T-helper 2 cell (primary cell): ENCODE measurements at places on chromosomes 3 and 15.

DNA sequence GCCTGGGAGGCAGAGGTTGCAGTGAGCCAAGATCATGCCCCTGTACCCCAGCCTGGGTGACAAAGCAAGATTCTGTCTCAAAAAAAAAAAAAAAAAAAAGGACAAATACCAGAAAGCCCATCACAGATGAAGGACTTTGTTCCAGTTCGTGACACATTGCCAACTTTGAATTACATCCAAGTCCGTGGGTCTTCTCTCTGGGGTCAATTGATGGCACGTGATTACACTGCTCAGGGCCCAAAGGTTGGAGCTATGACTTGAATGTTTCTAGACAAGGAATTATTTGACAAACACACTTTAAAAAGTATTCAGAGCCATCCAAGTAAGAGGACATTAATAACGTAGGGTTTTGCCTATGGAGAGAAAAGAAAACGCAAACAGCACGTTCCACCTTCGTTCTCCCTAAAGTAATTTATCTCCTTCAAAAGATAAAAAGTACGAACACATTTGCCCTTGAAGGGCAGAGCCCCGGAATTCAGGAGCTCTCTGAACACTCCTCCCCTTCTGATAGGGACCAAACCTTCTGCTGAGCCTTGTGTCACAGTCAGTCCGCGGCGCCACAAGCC lies 31.3 kb upstream of the ST3GAL6 start:
- no peak for DNase-seq

GRCh38 chr3:65672871-65673815 lies 365.6 kb downstream of the MAGI1 start:
- DNase-seq, result no peak

GRCh38 chr3:14891135-14892132 lies 55.9 kb upstream of the NR2C2 start:
- no peak for DNase-seq

- DNase-seq, result no peak
Measured at GRCh38 chr15:41917767-41918430, 24.0 kb upstream of the SPTBN5 start.

- DNase-seq, result no peak
Measured at GRCh38 chr3:156749244-156749643, 74.9 kb downstream of the TIPARP start.

DNA sequence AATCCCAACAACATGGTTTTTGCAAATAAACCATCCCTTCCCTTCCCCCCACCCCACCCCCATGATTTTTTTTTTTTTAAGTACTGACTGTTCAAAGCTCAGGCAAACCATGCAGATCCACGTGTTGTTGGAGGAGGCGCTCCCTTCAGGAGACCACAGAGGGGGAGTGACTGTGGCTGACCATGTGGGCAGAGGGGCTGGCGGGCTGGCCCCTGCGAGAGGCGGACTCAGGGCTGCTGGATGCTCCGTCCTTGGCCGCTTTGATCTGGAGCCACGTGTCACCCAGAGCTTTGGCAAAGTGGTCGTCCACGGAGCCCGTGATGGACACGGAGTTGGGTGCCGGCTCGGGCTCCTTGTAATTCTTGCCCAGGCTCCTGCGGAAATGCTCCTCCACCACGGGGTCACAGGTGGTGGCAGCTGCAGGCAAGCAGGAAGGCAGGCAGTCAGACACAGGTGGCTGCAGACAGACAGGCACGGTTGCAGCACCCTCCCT lies 85.3 kb downstream of the VGLL4 start:
- no peak for DNase-seq
